ENCODE measurements at places on chromosomes 11 and 22.
A peak's percentile ranks its signal among the peaks of the same experiment; 100 is the strongest.

DNA sequence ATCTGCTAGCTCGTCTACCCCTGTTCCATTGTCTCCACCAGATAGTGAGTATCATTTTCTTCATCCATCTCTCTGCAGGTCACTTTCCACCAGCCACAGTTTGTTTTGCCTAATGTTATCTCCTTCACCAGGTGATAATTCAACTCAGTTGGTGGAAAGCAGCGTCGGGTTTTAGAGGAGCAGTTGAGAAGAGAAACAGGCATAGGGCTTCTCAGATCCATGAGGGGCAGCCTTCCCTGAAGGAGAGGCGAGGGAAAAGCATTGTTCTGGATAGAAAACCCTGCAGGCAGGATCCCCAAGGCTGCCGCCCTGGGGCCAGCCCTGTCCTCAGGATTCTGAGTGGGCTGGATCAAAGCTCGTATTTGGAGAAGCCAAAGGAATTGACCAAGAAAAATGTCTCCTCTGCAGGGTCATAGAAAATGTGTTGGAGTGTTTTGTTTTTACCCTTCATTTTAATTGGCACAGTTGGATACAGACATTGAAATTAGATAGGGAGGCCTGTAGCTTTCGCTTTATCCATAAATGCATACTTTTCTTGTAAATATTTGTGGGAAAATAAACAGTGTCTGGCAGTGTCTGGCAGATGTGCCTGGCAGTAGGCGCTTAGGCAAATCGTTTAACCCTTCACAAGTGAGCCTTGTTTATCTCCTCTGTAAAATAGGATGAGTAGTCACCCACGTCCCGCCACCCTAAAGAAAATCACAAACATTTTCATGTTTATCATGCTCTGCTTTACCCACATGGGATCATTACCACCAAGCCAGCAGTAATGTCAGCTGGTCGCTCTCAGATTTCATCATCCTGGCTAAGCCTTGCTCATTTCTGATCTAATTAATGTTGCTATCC, 73.4 kb upstream of the TTC12 start:
- no peak for DNase-seq

DNA sequence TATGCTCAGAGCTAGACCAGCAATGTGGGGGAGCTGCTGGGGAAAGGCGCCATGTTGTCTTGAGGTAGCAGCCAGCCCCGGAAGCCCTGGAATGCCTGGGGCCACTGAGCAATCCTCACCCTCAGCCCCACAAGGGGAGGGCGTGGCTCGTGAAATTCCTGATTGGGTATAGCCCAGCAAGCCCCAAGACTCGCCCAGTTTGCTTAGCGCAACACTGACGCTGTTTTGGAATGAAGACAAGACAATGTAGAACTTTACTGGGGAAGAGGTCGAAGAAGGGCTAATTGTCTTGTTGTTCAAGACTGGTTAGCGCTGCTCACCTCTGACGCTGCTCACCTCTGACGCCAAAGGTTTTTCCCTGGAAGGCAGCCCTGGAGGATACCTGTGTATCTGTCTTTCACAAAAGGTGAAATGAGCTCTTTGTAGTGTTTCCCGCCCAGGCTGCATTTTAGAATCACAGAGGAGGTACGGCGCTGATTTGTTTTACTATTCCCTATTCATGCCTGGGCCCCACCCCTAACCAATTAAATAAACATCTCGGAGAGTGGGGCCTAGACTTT, 47.6 kb downstream of the ST3GAL4 start:
- DNase-seq, result no peak

GRCh38 chr11:73420136-73420535, 43.9 kb downstream of the RELT start:
- no peak for DNase-seq

- no peak for DNase-seq
Observed at GRCh38 chr22:17638182-17638431, 450 bp upstream of the BCL2L13 start.

GRCh38 chr11:42034826-42035225, 575.4 kb upstream of the LRRC4C start:
- no peak for DNase-seq

DNA sequence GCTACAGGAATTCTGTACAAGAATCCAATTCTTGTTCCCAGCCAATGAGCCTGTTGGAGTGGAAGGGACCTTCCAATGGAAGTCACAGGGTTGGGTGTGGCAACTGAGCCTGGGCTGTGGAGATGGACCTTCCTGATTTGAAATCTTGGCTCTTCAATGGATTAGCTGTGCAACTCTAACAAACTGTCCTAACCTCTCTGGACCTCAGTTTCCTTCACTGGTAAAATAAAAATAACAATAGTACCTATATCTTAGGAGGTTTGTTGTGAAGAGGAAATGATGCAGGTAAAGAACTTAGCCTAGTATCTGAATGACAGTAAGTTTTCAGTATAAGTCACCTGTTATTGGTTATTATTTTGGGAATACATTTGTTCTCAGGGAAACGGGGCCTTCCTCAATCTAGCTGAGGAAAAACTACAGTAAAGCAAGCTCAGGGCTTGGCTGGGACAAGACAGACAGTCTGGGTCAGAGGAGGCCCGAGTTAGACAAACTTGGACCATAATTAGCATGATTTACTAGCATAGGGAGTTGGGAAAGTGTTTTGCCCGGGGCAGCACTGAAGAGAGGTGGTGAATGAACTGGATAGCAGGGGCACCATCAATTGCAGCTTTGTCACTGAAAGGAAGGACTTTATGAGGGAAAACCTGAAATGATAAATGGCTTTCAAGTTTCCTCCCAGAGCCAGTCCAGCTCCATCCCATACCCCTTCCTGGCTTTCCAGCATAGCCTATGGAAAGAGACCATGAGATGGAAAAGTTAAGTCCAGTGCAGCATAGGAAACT, 13.7 kb downstream of the ELF5 start:
- no peak for DNase-seq

- no peak for DNase-seq
Observed at GRCh38 chr11:70860888-70861287, 391.5 kb downstream of the SHANK2 start.

DNA sequence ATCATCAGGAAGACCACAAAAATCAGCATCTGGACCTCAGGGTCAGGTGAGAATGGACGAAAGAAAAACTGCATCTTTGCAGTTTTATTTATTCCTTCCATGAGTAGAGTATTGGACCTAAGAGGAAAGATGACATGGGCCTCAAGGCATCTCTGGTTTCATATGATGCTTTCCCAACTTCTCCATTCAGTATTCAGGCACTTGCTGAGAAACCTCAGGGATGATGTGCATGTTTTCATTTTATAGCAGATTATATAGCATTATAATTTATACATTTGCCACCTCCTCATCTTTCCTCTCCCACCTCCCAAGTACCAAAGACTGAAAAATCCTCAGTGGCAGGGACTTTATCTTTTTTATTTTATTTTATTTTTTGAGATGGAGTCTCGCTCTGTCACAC, at the start of gene OR10V1:
Gene OR10V1 (minus strand): TSS at position 101 of the 400 bp plus-strand sequence. CDS start 0 bp downstream, at position 101.
- DNase-seq, result no peak

- no peak for DNase-seq
Observed at GRCh38 chr22:38110008-38110862, at the start of gene BAIAP2L2. Gene BAIAP2L2, minus strand, starts transcription at chr22:38110684. Its CDS starts 159 bp downstream, at chr22:38110525.

GRCh38 chr11:13781153-13781552, 112.7 kb downstream of the FAR1 start:
- DNase-seq, result no peak

- no peak for DNase-seq
Observed at GRCh38 chr22:49953027-49953679, 7.4 kb upstream of the PIM3 start.

DNA sequence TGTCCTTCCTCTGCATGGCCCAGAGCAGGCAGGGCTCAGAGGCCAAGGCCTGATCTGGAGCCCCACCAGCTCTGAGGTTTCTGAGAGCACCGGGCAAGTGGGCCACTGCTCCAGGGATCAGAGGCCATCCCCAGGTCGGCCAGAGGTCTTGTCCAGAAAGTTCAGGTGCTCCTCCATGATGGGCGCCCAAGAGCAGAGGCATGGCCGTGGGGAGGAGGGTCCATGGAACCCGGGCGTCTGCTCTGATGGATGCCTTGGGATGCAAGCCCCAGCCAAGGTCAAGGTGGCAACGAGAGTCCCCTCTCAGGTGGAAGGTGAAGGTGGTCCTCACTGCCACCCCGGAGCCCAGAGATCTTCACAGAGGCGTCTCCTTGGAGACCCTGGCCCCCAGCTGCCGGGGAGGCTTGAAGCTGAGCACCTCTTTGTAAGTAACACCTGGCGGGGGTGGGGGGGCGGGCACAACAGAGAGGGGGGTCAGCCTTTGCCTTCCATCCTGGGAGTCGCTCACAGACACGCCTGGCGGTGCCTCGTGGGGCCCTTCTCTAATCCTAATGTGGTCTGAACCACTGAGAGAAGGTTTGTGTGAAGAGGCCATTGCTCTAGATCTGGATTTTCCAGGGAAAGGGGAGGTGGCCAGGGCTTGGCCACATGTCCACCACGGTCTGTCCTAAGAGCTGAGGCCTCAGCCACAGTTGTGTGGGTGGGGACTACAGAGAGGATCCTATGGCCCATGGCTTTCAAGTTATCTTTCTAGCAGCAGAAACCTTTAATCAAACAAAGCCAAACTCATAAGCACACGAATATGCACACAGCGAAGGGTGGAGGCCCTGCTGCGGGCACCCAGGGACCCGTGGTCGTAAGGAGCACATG, 2.2 kb upstream of the HDAC10 start:
- no peak for DNase-seq

DNA sequence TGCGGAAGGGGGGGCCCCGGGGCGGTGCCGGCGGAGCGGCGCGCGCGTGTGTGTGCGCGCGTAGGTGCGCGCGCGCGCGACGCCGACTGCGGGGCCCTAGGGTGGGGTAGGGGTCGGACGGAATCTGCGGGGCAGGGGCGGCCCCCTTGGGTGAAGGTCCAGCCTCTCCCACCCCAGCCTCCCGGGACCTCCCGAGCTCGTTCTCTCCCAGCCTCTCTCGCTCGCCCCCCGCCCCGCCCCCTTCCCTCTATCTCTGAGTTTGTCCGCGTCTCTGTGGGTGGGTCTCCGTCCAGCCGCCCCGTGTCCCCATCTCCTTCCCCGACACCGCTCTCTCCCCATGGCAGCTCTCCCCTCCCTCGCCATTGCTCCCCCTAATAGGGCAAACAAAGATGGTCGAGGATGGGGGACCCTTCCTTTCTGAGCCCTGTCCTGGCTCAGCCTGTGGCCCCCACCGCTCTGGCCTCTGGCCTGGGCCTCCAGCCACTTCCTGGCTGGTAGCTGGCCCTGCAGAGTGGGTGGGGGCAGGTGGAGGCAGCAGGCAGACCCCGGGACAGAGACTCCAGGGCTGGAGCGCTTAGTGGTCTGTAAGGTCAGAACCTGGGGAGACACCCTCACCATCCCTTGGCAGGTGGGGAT, 33.0 kb upstream of the PRR5 start:
- DNase-seq, result no peak

DNA sequence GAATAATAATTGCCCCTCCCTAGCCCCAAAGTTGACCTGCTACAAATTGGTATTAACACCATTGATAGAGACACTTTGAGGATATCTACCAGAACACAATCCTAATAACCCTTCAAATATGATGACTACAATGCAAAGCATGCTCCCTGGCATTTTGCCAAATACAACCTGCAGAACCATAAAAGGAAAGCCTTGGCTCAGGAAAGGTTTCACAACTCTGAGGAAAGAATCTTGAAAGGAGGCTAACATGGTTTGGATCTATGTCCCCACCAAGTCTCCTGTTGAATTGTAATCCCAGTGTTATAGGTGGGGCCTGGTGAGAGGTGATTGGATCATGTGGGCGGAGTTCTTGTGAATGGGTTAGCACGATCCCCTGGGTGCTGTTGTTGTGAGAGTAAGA, 140.4 kb upstream of the ARHGAP42 start:
- no peak for DNase-seq

DNA sequence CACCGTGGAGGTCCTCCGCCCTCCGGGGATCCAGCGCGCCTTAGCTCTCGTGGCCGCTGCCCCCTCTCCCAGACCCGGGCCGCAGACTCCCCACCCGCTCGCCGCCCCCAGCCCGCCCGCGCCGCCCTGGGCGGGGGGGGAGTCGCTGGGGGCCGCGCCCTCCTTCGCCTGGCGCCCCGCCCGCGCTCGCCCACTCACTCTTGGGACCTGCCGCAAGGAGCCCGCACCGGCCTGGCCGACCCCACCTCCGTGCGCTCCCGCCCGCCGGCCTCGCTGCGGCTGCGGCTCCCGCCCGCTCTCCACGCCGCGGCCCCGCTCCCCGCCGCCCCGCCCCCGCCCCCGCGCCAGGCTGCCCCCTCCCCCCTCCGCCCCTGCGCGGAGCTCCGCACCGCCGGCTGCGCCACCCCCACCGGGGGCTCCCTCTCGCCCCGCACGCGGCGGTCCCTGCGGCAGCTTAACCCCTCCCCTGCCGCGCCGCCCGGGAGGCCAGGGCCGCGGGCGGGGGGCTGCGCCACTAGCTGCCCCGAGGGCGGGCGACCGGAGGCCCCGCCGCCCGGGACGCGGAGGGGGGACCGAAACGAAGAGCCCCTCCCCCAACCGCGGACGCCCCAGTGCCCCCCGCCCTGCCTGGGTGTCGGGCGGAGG, 724 bp upstream of the RASGRP2 start:
- DNase-seq, result no peak

- no peak for DNase-seq
Observed at GRCh38 chr22:25955323-25955722, 213.3 kb downstream of the MYO18B start.

DNA sequence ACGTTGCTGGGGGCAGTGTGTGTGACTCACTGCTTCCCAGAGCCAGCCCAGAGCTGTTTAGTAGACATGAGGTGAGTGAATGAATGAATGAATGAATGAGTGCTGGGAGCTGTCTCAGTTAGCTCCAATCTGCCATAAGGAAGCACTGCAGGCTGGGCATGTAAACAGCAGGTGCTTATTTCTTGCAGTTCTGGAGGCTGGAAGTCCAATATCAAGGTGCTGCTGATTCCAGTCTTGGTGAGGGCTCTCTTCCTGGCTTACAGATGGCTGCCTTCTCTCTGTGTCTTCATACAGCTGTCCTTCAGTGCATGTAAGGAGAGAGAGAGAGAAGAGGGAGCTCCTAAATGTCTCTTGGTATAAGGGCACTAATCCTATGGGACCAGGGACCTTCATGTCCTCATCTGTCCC, 4.1 kb downstream of the C11orf21 start:
- DNase-seq, result no peak

DNA sequence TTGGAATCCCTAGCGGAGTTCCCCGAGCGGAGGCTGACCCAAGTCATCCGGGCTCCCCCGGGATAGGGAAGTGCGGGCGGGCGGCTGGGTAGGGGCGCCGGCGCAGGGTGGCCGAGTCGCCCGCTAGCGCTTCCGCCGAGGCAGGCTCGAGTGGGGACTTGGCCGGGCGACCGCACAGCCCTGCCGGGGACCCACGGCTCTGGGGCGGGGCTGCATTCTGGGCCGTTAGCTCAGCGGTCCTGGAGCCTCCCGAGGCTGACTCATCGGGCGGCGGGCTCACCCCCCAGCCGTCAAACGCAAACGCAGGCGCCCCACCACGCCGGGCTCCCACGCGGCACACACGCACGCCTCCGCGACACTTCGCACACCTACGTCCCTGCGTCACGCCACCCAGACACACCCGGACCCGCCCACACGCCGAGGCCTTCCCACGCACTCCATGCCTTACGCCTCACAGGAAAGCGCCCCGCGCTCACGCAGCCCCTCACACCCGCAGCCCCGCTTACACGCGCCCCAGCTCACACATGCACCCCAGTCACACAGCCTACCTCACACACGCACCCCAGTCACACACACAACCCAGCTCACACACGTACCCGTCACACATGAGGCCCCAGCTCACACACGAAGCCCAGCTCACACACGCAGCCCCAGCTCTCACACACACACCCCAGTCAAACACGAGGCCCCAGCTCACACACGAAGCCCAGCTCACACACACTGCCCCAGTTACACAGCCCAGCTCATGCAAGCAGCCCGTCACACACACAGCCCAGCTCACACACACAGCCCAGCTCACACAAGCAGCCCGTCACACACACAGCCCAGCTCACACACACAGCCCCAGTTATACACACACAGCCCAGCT, 1.2 kb downstream of the PHLDB1 start:
- peak; percentile 76 for DNase-seq

GRCh38 chr11:61949169-61950034, 749 bp upstream of the BEST1 start:
- no peak for DNase-seq
